ENCODE measurements at places on chromosomes 7 and 10.
A peak's percentile ranks its signal among the peaks of the same experiment; 100 is the strongest.

DNA sequence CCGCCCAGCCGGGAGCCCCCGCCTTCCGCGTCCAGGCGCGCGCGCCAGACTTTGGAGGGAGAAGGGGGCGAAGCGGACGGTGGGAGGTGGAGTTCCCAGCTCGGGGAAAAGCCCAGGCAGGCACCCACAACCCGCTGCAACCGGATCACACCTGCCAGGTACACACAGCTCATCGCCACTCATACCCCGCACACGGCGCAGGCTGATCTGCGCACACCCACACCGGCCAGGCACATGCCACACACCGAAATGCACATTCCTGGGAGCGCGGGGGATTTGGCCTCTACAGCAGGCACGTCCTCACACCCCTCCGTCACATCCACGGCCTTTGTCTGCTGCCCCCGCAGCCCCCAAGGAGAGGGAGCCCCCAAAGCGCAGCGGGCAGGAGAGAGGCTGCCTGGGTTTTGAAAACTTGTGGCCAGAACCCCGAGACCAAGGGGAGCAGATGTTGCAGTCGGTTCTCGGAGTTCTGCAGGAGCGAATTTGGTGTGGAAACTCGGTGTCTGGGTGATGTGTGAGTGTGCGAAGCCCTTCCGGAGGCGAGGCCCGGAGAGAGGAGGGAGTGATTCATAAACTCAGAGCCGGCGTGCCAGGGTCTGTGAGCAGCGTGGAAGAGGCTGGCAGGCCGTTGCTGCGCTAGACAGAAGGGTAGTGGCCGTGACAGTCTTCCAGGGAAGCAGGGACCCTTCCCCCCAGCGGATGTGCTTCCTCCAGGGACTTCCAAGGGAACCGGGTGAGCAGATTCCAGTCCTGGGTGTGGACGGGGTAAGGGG is 734 bp downstream of the CHST3 start:
- peak; percentile 75 for DNase-seq

GRCh38 chr10:13705526-13706174 is 118.9 kb downstream of the PRPF18 start:
- peak; percentile 53 for DNase-seq

DNA sequence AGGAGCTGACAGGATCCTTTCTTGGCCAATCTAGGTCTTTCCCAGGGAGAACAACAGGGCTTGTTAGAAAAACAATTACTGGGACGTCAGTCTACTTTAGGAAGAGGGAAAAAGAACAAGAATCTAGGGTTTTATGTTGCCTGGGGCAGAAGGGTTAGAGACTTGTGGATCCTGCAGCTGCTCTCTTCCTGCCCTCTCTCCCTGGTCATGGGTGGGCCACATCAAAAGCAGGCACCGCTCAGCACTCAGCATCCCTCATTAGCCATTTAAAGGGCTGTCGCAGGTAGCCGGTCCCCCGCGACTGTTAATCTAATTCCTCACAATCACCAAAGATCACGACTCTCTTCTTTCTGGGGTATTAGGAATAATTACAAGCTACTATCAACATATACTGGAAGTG is 631.9 kb downstream of the CALN1 start:
- no peak for DNase-seq

DNA sequence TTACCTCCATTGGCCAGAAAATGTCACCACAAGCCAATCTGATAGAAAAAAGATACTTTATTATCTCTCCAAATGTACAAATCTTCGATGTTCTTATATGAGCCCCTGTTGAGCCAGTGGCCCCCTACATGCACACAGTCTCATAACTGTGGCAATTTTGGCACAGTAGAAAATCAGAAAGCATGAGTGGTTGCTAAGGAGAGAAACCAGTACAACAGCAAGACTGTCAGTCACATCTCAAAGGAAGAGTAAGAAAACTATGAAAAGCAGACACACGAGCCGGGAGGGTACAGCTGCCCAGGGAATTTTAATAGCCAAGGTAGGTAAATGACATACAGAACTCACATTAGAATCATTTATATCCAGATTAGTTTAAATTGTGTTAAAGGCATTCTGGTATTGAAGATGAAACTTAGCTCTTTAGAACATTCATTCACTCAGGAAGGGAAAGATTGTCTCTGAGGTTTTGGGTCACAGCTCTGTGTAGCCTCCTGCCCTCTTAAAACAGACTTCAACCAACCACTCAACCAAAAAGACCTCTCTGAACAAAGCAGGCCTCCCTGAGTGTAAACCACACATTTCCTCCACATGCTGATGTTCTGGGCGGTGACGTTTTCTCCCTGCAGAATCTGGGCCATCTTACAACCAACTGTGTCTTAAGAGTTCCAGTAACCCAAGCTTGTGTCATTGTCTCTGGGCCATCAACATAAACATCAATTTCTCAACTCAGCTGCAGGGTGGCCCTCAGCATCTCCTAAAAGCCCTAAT is 80.8 kb upstream of the ADAM12 start:
- peak; percentile 29 for DNase-seq

DNA sequence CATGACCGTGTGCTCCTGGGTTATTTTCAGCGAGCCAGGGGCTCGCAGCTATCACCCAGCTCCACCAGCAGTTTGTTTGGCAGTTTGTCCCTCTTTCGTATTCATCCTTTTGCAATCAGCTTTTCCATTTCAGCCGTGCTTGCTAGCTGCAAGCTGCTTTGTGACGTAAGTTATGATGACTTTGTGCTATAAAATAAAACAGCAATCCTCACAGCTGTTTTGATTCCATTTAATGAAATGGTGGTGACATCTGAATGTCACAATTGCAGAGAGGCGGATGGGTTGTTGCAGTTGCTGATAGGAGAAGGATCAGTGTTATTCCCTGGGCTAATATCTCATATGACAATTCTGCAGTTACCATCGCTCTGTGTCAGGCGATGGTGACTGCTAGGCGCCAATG is 251.7 kb downstream of the SNX10 start:
- DNase-seq, result no peak

DNA sequence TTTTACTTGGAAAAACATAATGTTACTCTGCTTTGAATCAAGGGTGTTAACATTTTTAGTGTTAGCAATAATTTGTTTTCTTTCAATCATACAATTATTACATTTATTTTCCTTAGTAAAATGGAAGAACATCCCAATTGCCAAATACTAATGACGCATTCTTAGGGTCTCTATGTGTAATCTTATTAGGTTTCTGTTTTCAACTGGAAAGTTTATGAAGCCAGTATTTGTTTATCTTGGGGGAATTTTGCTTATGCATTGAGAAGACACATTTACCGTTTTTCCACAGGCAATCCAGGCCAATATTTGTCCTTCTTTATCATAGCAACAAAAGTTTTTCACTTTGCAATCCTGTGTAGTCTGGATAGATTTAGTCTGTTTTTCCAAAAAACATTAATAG is 134.5 kb downstream of the CPED1 start:
- DNase-seq, result no peak

GRCh38 chr10:7406712-7407333 is 4.0 kb downstream of the SFMBT2 start:
- no peak for DNase-seq

GRCh38 chr7:92356406-92356805 is 90.9 kb upstream of the GATAD1 start:
- no peak for DNase-seq

DNA sequence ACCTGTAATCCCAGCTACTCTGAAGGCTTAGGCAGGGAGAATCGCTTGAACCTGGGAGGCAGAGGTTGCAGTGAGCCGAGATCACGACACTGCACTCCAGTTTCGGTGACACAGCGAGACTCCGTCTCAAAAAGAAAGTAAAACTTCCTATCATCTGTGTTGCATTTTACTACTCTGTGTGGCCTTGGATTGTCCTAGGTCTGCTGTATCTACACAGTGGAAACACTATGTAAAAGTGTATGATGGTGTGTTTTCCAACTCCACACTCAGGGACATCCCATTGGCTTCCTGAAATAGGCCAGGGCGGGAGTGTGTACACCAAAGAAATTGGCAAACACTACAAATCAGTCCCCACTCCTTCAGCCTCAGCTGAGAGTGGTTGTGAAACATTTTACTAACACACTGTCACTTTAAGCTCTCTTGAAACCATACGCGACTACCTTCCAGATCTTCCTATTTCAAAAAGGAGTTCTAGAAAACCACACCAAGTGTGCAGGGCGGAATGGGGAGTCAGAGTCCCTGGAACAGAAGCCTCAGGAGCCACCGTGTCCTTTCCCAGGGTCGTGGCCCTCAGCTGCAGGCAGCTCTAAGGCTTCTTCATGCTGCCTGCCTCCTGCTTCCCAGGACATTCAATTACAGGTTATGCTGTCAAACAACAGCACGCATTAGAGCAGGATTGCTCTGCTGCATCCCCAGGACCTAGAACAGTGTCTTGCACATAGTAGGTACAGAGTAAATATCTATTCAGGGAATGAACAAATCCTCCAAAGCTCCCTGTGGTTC is 275.4 kb downstream of the PARD3 start:
- peak; percentile 65 for DNase-seq

DNA sequence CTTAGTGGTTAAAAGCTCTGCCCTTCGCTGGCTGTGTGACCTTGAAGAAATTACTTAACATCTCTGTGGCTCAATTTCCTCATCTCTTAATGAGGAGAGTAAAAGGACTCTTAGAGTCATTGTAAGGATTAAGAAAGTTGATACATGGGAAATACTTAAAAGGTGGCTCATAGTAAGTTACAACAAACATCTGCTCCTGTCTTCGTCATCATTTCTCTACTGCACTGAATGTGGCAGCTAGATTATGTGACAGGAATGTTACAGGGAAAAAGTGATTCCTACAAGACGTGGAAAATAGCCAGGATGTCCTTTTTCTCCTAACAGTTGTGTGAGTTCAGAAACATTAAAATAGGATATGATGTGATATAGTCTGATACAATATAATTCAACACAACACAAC is 184.7 kb downstream of the FRMD4A start:
- peak; percentile 59 for DNase-seq

- DNase-seq, result no peak
Measured at GRCh38 chr7:134179036-134180011, 52.2 kb downstream of the LRGUK start.

GRCh38 chr7:83936056-83936708 is 258.4 kb downstream of the SEMA3A start:
- DNase-seq, result peak; percentile 79

GRCh38 chr7:22931011-22931410 is 82.9 kb downstream of the HYCC1 start:
- DNase-seq, result no peak

- no peak for DNase-seq
Measured at GRCh38 chr10:124521429-124521871, 59.8 kb downstream of the LHPP start.

DNA sequence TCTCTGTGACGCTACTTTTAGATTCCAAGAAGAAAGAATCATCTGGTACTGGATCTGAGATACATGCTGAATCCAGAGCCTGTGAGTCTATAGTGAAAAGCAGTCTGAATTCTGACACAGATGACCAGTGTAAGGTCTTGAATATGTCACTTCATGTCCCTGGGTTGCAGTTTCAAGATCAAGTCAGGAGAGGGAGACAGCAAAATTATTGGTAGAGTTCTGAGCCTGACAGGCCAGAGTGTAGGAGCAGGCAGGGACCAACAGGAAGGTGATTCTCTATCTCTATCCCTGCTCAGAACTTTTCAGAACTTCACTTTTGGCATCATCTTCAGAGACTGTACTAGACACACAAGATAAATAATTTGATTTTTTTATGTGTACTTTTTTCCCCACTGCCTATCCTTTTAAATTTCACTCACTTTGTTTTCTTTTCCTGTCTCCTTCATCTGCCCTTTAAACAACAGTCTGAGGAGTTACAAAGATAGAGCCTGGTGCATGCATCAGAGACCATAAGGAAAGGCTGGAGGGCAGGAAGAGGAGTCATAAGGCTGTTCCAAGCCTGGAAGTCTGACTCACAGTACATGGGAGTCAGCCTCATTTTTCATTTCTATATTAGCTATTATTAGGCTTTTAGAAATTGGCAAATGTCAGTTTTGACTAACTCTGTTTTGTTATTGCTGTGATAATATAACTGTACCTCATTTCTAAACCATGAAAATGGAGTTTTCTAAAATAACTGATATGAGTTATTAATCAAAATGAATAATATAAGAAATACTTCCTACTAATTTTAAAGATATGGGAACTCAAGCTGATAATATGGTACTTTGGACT is 120.2 kb upstream of the TMEM229A start:
- peak; percentile 40 for DNase-seq

DNA sequence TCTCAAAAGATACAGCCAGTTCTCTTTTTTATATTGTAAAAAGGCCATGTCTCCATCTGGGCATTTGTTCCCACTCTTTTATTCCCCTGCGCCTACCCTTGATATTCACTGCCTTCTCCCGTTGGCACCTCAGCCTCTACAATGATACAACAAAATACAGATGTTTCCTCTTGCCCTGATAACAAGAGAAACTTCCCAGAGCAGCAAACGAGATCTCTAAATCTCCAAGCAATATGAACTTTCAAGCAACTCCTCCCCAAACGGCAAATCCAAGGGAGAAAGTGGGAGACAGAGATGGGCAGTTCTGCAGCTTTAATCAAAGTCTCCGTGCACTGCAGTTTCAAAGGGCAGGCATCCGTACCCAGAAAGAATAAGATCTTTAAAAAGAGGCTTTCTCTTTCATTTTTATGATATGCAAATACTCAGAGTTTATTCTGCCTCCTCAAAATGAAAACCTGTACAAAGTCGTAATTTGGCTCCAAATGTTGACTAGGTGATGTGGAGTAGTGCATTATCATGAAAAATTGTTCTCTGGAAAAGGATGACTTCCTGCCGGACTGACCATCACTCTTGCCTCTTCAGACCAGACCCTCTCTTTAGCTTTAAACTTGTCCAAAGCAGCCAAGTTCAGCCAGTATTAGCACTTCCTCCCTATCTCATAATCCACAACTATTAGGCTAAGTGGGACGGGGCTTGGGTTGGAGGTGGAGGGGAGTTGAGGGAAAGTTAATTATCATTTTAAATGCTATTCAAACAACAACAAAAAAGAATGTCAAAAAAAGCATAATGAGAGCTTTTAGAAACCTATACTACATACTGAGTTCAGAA is 682 bp downstream of the HGF start:
- no peak for DNase-seq

DNA sequence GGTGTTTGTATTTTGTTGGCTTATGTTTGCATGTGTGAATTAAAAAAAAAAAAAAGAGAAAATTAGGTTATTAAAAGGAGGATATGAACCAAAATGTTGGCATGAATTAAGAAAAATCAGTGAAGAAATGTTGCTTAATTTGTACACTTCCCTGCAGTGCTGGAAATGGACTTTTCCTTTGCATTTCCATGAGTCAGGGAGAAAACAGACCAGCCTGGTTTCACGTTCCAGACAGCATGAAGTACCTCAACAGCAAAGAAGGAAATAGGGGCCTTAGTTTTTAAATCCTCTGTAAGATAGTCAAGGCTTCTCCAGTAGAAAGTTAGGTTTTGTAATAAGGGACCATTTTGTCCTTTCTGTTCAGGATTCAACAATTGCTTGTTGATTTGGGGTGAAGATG is 159.7 kb downstream of the CELF2 start:
- no peak for DNase-seq

GRCh38 chr10:73771722-73772280 is 10.0 kb upstream of the CHCHD1 start:
- peak; percentile 73 for DNase-seq

GRCh38 chr7:41149576-41149975 is 553.3 kb downstream of the INHBA start:
- DNase-seq, result no peak

GRCh38 chr10:78462176-78462575 is 428.5 kb downstream of the RPS24 start:
- DNase-seq, result no peak

- no peak for DNase-seq
Measured at GRCh38 chr7:27116962-27117886, 13.3 kb downstream of the HOXA4 start.

All from fibroblast of mammary gland (primary cell).